ENCODE measurements at places on chromosomes 6 and 20.

GRCh38 chr6:127515234-127515793, 3.8 kb downstream of the MTCL3 start:
- DNase-seq: no peak

- no peak for DNase-seq
These were observed 21.8 kb downstream of the FAM209B start for GRCh38 chr20:56554869-56555268.

DNA sequence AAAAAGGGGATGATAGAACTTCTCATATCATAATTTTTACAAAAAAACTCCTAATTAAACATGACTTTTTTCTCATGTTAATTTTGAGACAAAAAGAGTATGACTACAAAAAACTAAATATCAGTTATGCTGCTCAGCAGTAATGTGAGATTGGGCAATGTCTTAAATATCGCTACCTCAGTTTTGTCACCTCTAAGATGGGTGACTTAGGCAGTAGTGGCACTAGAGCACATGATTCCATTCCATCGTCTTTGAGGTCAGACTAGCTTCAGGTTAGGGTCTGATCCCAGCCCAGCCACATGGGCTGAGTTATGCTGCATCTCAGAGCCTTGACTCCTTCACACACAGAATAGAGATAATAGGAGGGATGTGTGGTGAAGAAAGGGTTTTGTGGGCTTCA, 11.0 kb downstream of the DCBLD1 start:
- DNase-seq: no peak

DNA sequence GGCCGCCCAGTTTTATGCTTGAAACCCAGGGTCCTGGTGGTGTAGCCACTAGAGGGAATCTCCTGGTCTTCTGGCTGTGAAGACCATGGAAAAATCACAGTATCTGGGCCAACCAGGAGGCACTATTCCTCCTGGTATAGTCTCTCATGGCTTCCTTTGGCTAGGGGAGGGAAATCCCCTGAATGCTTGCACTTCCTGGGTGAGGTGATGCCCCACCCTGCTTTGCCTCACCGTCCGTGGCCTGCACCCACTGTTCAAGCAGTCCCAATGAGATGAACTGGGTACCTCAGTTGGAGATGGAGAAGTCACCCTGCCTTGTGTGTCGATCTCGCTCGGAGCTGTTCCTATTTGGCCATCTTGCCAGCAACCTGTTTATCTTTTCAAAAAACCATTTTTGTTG, 10.1 kb upstream of the ZNF337 start:
- peak; percentile 29 for DNase-seq

GRCh38 chr20:8515810-8516435, 383.9 kb downstream of the PLCB1 start:
- no peak for DNase-seq

DNA sequence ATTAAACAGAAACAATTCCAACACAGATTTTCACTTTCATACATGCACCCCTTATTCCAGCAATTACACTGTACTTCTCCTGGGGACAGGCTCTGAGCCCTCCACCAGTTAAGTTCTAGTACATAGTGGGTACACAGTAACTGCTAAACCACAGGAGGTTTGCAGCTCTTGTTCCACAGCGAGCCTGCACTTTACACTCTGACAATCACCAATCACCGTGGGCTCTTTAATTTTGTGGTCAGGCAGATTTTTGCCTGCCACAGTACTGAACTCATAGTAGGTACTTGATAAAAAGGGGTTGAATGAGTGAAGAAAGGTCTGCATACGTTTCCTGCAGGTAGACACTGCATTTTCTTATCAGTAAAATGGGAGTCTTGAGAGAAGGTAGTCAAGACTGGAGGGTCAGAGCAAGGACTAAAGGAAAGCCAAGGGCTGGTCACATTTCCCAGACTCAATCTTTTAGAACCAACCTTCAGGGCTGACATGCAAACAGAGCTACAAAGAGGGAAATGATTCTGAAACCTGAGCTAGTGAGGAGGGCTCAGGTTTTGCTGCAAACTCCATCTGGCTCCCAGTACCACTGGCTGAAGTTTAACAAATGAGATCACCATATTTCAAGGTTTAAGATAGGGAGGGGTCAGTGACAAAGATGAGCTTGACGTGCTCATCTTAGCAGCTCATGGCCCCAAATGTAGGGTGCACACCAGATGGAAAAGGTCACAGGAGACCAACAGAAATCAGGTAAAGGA, 404.6 kb downstream of the BTBD9 start:
- no peak for DNase-seq

- no peak for DNase-seq
These were observed 39.9 kb upstream of the TGM2 start for GRCh38 chr20:38205001-38205400.

- DNase-seq: no peak
These were observed 430.4 kb downstream of the TBC1D32 start for GRCh38 chr6:120903836-120904235.

- DNase-seq: no peak
These were observed 95.0 kb downstream of the SNX5 start for GRCh38 chr20:17873410-17874270.

- DNase-seq: no peak
These were observed 8.9 kb upstream of the SPATA2 start for GRCh38 chr20:49924247-49924646.

DNA sequence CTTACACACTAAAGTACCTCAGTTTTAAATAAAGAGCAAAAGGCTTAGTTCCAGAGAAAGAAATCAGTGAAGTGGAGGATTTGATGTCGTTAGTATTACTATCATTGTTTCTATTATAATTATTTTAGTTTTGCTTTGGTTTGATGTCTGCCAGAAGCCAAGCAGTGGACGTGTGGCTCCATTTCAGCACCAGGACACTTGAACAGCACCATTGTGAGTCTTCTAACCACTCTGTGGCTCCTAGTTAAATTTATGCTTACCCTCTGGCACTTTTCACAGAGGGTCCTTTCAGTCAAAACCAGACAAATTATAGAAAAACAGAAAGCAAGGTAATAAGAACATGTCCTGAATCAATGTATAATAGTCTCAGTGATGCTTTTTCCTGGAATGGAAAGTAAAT, 3.4 kb downstream of the COL9A1 start:
- no peak for DNase-seq

DNA sequence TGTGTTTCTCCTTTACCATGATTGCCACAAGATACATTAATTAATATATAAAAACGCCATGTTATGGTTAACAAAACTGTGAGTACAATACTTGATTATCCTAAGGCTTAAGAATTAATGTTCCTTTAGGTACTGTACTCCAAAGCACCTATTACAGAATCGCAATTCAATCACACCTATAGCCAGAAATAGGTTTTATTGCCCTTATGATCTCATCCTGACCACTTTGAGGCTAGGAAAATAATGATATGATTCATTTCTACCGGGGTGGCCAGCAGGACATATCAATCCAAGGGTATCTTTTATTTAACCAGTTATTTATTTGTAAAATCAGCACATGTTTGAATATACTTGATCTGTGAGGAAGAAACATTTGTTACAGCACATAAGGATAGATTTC, 396.6 kb upstream of the GJE1 start:
- no peak for DNase-seq

- no peak for DNase-seq
These were observed 25.9 kb downstream of the ADGRF1 start for GRCh38 chr6:47016261-47016660.

- DNase-seq: no peak
These were observed 102.3 kb downstream of the TBC1D7 start for GRCh38 chr6:13226071-13226470.

GRCh38 chr6:100322886-100323285, 141.8 kb downstream of the SIM1 start:
- no peak for DNase-seq

- DNase-seq: no peak
These were observed 90.3 kb downstream of the ARHGAP18 start for GRCh38 chr6:129619579-129620233.

DNA sequence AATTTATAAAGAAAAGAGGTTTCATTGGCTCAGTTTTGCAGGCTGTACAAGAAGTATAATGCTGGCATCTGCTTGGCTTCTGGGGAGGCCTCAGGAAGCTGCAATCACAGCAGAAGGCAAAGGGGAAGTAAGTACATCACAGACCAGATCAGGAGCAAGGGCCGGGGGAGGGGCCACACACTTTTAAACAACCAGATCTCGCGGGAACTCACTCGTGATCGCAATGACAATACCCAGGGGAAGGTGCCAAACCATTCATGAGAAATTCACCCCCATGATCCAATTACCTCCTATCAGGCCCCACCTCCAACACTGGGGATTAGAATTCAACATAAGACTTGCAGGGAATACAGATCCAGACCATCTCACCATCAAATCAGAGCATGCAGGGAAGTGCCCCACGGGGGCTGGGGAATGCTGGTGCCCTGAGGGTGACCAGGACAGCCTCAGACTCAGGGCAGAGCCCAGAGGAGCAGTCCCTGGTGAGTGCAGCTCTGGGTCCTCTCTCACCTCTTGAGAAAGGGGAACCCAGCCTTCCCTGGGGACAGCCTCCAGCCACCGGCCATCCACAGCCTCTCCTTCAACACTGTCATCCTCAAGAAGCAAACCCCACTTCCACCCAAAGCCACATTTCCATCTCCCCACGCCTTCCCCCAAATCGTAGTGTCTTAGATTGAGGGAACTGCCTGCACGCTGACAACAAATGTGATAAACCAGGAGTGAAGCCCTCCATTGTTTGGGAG, 80.7 kb downstream of the ANKRD60 start:
- DNase-seq: no peak

DNA sequence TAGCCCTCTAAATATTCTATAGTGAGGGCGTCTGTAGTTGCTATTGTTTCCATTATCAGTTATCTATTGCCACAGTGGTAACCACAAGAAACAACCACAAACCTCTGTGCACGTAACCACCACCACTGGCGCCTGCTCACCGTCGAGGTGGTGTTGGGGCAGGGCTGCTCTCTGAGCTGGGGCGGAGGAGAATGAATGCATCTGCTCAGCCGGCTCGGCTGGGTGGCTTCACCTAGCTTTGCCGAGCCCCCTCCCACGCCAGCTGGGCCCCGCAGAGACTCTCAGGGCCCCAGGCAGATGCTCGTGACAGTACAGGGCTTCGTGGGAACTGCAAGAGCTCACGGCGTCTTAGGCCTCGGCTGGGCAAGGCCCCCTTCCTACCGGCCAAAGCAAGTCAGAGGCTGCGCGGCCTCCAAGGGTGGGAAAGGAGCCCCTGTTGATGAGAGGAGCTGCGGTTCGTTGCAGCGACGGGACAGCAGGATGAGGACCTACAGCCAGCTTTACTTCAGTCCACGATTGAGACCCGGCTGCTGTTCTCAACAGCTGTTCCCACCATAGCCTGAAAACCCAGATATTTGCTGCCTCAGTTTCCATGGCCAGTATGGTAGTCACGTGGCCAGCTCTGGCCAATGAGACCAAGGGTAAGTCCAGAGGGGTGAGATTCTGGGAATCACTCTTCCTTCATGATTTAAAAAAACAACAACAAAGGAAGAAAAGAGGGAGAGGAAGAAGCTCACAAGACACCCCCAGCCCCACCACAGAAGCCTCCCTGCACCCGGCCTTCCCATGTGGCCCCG, 120.2 kb upstream of the AFDN start:
- DNase-seq: peak; percentile 76

- DNase-seq: no peak
These were observed 24.7 kb downstream of the FNDC1 start for GRCh38 chr6:159193923-159194322.

GRCh38 chr6:30615219-30615957, 1.7 kb downstream of the PPP1R10 start:
- peak; percentile 38 for DNase-seq

- DNase-seq: no peak
These were observed 129.7 kb upstream of the AKAP12 start for GRCh38 chr6:151109869-151110575.

DNA sequence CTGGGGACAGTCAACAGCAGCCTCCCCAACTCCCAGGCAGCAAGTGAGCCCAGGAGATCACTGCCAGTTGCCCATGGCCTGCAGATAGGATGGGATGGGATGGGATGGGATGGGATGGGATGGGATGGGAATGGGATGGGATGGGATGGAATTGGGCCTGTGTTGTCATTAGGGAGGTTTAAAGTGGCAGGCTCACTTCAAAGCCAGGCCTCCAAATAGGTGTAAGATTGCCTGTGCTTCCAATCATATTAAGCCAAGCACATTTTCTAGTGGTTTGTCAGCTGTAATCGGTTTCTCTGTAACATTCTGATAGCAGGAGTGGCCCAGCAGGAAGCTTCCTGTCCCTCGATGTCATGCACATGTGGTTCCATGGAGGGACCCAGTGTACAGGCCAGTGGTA, 82.7 kb upstream of the NXT1 start:
- DNase-seq: no peak

DNA sequence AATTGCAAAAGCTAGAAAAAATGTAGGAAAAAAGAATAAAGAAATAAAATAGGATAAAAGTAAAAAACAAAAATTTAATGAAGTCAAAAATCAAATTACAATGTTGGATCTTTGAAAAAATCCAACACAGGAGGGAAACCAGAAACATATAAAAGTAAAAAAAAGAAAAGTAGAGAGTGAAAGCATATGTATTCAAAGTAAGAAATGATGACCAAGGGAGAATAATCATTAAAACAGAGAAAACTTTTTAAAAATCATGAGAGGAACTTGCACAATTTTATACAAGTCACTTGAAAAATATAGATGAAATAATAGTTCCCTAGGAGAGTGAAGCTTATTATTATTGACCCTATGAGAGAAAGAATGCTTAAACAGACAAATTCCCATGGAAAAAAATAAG, 138.2 kb downstream of the COL21A1 start:
- DNase-seq: no peak

- DNase-seq: no peak
These were observed 27.5 kb upstream of the TAF8 start for GRCh38 chr6:42022755-42023384.

DNA sequence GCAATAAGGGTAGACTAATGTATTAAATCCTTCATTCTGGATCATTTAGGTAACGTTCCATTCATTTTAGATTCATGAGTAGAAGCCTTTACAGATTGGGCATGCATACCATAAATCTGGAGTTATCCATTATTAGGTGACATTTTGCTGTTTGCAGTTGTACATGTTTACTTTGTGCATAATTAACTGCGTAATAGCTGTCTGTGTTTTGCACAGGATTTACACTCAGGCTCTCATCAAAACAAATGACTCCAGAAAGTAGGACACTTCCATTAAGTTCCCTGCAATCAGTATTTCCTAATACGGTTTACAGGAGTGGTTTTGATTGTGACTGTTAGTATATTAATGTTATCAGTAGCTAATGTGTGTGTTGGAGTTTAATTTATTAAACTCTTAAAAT, 997.4 kb downstream of the HACE1 start:
- no peak for DNase-seq

DNA sequence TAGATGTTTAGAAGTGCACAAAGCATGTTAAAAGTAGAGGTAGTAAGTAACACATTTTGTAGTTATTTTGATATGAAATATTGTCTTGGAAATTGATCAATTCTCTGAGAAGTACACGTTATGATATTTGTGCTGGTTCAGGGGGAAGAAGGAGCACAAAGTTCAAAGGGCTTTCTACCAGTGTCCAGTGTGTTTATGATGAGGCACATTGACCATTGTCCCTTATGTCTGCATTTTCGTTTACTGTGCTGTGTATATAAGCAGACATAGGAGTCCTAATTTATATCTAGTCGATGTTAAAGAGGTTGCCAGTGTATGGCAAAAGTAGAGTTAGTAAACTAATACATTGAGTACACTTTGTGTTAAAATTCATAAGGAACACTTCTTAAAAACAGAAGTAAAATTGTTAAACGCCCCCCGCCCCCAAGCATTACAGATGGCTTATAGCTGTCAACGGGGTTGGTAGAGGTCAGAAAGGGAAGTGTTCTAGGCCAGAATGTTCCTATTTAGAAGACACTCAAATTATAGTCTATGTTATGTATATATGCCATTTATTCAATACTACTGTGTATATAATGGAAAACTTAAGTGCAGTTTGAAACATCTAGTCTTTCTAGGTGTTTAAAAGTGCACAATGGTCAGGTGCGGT, 13.3 kb upstream of the HMGN4 start:
- DNase-seq: no peak

Data from activated naive CD8-positive, alpha-beta T cell treated with anti-CD3 and anti-CD28 coated beads for 36 hours (primary cell).